Hippocampal formation (tissue), 2 donors: ENCODE measurements at places on chromosomes 2 and 18.
A peak's percentile ranks its signal among the peaks of the same experiment; 100 is the strongest.

- no peak for DNase-seq
These were observed 5.1 kb downstream of the SERPINE2 start for GRCh38 chr2:224034017-224034416.

- no peak for DNase-seq
These were observed 50.4 kb upstream of the MCM6 start for GRCh38 chr2:135926605-135927004.

DNA sequence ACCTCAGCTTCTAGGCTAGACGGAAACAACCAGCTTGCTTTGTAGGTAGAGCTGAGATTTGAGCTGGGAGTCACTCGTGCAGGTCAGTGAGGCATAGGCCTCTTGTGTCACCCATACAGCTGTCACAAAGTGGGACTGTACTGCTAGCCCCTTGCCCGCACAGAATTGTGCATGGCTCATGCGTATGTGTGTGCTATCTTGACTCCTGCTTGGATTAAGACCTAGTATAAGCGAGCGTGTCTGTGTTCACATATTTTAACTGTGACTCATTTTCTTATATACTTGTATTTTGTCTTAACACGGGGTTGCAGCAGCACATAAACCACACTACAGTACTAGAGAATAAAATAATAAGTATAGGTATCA, 20.1 kb downstream of the CEP68 start:
- no peak for DNase-seq

DNA sequence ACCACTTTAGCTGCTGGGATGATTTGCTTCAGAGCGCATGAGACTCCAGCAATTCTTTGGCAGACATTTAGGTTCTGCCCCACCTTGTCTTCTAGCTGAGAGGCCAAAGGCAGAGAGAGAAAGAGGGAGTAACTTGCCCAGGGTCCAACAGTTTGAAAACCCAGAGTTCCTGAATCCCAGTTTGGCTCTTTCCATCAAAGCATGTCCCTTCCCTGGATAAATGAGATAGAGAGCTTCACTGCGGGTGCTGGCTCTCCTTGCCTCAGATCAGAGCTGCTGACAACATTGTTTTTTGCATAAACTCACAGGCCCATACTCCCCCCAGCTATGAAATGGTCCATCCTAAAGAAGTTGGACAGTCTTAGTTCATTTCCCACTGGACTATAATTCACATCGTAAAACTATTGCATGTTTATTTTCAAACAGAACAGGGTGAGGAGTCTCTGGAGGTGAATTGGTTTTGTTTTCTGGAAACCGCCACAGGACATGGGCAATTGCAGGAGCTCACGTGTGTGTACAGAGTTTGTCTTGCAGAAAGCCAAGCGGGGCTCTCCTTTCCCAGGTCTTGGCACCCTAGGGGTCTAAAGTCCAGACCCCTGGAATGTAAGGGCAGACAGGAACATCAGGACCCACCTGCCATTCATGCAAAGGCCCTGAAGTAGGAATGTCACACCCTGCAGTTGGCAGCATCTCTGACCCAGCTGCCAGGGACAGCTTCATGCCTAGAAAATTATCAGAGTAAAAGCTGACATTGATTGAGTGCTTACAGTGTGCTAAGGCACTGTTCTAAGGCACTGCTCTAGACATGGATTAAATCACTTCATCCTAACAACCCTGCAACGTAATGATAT, 25.0 kb upstream of the SLC14A2 start:
- no peak for DNase-seq

DNA sequence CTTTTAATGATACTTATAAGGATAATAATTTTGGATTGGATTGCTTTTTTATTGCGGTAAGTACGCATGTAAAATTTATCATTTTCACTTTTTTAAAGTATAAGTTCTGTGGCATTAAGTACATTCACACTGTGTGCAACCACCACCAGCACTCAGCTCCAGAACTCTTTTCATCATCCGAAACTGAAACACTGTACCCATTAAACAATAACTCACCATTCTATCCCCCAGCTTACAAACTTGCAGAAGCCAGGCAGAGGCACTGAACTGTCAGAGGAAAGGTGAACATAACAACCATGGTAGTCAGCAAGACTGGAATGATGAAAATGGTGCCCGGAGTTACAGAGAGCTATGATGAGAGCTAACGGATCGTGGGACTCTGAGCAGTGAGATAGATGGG, 465.9 kb downstream of the ADCYAP1 start:
- no peak for DNase-seq

DNA sequence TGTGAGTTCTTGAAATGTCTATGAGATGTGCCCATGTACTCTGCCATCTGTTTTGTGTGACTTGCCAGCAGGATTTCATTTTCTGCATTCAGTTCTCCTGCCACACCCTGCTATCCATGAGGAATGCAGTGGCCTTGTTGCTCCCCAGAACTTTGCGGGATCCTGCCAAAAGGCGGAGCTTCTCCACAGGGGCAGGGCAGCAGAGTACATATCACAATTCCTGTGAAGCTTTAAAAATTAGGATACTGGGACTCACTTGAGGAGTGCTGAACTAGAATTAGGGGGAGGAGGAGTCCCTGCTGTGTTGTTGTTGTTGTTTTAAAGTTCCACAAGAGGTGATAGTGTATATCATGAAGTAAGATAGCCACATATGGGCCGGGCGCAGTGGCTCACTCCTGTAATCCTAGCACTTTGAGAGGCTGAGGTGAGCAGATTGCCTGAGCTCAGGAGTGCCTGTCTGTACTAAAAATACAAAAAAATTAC, 76.4 kb downstream of the TANC1 start:
- no peak for DNase-seq

- DNase-seq, result no peak
These were observed 1090.5 kb downstream of the RPIA start for GRCh38 chr2:89781962-89782361.

GRCh38 chr2:16149349-16150243, 209.2 kb downstream of the MYCN start:
- DNase-seq, result no peak

GRCh38 chr18:12476955-12477354, 69.2 kb downstream of the PRELID3A start:
- no peak for DNase-seq

DNA sequence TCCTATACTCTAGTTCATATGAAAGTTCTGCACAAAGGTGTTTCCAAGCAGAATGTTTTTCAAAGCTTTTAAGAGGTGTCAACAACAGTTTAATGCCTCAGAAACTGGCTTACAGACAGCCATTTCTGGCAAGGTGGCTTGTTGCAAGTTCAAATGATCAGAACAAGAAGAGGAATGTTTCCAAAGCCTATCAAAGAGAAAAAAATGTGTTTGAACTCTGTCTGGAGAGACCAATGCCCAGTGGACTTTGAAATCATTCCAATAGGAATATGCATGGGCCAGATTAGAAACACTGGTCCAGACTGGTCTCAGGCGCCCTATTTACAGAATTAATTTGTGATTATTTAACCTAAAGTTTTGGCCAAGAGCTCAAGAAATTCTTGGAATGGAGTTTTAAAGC, 106.2 kb downstream of the CPS1 start:
- no peak for DNase-seq

- DNase-seq, result no peak
These were observed 76.4 kb downstream of the AP1S3 start for GRCh38 chr2:223760838-223761502.

GRCh38 chr2:206585335-206585734, 57.0 kb upstream of the FAM237A start:
- DNase-seq, result no peak

GRCh38 chr2:127651971-127652550, 6.1 kb downstream of the GPR17 start:
- DNase-seq, result peak; percentile 77

- DNase-seq, result no peak
These were observed 186.8 kb upstream of the DOK6 start for GRCh38 chr18:69213842-69214241.

DNA sequence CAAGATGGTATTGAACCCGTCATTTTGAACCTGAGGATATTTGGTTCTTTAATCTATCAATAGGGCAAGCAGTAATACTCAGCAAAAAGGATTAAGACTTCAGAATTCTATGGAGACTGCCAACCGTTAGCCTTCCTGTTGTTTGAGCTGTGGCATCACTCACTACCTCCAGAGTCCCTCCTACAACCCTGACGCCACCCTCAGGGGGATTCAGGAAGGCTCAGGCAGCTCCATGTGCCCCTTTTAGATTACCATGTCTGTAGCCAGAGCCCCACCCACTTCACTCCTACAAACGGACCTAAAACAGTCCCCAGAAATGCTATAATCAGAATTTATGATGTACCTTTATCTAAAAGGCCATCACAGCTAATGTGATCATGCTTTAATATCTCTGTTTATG, 172.9 kb downstream of the EPHA4 start:
- no peak for DNase-seq

DNA sequence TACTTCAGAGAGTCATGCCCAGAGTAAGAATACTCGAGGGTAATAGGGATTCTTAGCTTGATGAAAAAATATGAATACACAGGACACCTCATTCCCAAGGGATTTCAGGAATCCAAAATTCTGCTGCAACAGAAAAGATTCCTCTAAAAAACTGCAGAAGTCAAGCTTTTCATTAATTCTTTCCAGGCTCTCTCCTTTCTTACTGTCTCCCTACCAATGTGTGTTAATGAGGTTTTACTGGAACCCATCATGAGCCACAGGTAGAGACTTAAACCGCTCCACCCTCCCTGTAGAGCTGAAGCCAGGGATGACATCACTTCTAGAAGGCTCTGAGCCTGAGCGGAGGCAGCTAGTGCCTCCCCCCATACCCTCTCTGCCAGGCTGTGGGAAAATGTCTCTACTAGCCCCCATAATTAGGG, 3.4 kb downstream of the SDC1 start:
- DNase-seq, result no peak

DNA sequence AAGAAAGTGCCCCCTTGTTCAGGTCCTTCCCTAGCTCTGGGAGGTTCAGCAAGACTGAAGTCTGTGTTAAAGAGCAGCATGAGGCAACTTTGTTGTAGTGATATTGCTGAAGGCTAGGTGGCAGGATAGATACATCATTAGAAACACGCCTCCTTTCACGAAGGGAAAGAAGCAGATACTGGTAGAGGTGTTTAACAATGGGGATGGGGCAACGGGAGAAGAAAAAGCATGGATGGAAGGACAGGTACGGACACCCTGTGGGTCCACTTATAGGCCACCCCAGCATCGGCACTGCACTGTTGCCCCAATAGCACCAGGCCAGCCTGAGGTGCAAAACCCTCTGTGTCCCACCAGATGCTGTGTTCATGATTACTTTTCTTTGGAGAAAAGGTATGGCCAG, 3.5 kb upstream of the IGFBP5 start:
- no peak for DNase-seq

- DNase-seq, result no peak
These were observed 1.7 kb upstream of the SLC3A1 start for GRCh38 chr2:44273596-44273995.

DNA sequence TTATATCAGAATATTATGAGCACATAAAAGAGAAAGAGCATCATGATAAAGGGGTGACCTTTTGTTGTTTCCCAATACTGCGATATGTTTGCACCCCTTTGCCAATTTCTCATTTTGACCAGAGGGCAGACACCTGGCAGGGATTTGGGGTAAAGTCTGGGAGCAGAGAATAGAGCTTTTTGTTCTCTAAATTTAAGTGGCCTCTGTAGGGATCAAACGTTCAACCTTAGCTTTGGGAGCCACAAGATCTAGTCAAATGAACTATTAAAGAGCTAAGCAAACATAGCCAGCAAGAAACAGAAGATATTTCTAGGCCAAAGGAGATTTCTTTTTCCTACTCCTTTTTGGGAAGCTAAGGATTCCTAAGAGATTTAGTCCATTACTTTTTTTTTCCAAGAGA, 1.1 kb upstream of the MSTN start:
- no peak for DNase-seq

DNA sequence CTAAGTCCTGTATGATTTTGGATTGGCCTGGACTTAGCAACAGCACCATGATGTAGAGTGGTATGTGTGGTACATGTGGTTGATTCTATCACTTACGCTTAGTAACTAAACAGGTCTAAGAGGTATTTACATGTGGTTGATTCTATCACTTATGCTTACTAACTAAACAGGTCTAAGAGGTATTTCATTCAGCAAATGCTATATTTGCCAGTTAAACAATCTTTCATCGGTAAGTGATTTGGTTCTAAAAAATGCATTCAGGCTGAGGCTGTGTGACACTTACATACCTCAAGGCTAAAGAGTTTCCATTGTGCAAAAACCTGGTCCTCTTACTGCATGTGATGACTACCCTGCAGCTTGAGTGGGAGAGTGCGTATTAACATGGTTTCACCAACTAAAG, 13.1 kb downstream of the EIF4E2 start:
- no peak for DNase-seq

DNA sequence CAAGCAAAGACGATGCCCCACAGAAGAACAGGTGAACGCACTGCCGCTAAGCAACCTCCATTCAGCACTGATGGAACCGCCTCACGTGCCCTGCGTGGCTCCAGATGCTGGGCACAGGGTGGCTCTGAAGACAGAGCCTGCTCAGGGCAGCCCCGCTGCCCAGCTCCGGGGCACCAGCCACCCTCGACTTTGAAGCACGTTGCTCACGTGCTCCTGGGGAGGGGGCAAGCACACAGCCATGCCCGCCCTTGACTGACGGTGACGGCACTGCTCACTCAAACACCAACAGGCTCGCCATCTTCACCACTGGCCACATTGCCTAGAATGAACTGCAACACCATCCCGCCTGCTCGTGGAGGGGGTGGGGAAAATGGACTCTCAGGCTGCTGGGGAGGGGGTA, 251.3 kb downstream of the HDAC4 start:
- DNase-seq, result no peak

DNA sequence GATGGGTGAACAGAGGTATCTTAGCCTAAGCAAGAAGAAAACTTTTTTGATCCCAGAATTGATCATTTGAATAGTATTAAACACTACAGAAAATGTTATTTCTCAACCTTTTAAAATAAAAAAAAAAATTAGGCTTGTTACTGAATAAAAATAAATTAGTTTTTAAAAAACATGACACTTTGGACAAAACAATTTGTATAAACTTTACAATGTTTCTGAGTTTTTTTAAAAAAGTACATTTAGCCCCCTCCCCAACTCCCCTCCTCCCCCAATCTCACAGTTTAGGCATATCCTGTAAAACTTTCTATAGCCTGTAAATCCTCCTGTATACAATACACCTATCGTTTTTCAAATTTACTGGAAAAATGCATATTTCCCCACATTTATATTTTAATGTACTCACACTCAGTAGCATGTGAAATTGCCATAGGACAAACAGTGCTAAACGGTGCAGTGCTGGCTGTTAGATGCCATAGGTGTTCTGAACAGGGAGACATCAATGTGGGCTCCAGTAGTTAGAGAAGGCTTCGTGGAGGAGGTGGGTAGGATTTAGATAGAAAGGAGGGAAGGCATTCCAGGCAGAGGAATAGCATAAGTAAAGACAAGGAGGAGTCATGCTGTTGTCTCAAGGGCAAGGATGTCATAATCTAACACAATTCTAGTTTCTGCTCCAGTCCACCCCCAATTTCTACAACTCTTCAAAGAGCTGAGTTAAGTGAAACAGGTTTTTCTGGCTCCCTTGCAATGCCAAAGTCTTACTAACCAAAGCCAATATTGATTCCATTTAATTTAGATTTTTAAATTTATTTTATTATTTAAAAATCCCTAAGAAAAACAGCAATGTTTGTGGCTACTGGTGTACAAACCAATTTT, 50.9 kb downstream of the SP3 start:
- no peak for DNase-seq

GRCh38 chr2:161982548-161983330, 91.3 kb downstream of the DPP4 start:
- DNase-seq, result no peak
